ENCODE measurements at places on chromosomes 5 and 9.

DNA sequence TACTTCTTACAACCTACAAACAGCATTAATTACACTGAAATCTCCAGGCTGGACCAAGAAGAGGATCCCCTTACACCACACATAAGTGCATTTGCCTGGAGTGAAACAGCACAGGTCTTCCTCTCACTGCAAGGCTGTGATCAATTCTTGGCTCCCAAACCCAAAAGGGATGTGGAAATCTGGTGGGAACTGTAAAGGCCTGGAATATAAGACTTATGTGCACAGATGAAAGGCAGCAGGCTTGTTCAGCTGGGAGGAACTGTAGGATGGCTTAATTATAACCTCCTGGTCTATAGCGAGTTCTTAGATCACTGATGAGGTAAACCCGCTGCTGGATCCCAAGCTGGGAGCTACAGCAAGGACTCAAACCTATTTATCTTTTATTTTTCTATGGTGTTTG lies 182.9 kb upstream of the TNC start:
- no peak for DNase-seq

DNA sequence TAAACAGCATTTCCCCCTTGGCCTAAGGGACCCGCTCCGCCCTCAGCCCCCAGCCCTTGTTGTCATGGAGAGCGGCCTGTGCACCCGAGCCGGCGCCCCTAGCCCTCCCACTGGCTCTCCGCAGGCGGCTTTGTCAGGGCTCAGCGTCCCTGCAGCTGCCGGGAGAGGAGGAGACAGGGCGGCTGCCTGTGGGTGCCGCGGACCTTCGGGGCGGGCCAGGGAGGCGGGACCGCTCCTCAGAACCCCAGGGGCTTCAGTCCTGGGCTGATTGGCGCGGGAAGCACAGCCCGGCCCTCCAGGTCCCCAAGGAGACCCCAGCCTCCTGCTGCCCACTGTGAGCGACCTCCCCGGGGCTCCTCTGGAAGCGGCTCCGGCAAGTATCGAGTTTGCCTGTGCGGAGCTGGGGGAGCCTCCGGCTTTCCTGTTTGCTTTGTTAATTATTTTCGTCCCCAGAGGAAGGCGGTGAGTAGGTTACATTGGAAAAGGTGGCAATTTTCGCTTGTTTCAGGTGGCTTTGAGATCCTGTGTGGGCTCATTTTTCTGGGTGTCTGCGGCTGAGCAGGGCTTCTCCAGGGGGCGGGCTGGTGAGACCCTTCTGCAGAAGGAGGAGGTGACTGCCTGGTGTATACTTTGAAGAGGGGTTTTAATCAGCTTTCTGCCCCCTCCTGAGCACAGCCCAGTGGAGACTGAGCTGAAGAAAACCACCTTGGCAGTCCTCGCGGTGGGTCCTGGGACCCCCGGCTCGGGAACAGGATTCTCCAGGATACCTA lies at the start of gene FGD3:
FGD3 (plus strand) TSS at position 256 of the 770 bp plus-strand sequence. CDS start 28,734 bp downstream, outside the sequence.
- DNase-seq: no peak

- no peak for DNase-seq
These were observed 913.2 kb upstream of the TYRP1 start for GRCh38 chr9:11779971-11780370.

GRCh38 chr9:119366909-119367682 lies 2.1 kb downstream of the BRINP1 start:
- DNase-seq: no peak

Data from left lung (tissue), 14 donors.